ENCODE measurements at places on chromosomes 3 and 15.
A peak's percentile ranks its signal among the peaks of the same experiment; 100 is the strongest.

DNA sequence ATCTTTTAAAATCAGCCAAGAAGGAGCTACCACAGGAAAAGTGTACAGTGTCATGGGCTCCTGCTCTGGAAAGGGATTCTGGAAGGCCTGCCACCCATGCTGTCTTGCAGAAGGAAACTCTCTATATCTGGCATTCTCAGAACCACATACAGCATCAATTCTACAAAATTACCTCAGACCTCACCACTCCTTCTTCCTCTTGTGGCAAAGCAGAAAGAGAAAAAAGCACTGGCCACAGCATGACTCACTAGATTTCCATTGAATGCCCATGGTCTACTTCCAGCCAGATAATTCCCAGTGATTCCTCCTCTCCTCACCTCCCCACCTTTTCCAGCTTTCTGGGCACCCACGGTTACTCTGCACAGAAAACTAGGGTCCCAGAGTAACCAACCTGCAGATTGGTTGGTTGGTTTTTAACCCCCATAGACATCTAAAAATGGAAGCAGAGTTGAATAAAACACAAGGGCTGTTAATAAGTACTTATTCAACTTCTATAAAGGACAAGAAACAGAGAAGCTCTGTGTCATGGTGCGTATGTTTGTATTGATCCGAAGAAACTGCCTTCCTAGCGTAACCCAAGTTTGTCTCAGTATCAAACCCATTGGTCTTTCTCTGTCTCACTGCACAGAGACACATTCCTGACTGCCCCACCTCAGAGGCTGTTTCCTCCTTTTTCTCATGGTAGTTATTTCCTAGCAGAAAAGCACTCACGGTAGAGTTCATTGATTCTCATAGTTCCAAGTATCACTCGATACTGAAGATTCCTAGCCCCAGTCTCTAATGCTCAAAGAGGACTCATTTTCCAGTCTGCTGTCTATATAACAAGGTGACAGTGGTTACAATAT, 67.7 kb downstream of the LDHAL6B start:
- DNase-seq, result no peak

- DNase-seq, result no peak
Observed at GRCh38 chr15:48282216-48282615, 49.0 kb upstream of the DUT start.

- no peak for DNase-seq
Observed at GRCh38 chr15:89848970-89849292, 34.3 kb upstream of the ANPEP start.

DNA sequence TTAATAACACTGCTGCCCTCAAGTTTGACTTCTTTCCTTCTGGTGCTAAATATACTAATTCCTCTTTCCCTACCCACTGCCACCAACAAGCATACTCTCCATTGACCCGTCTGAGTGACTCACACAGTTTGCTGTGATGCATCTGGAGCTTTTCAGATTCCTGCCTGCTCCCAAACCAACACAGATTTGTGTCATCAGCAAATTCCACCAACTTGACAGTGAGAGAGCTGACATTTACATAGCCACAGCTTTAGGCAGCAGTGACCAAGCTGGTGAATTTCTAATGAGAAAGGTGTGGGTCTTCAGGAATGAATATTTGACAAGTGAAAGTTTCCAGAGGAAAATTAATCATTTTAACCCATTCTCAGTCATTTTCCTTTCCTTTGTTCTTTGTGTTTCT, 96.5 kb upstream of the PRICKLE2 start:
- peak; percentile 75 for DNase-seq

- no peak for DNase-seq
Observed at GRCh38 chr3:197181741-197182140, 116.7 kb downstream of the DLG1 start.

- no peak for DNase-seq
Observed at GRCh38 chr3:13080591-13080990, 7.4 kb upstream of the IQSEC1 start.

Data from HS-27A (cell line).